ENCODE measurements at places on chromosomes 6 and 20.

DNA sequence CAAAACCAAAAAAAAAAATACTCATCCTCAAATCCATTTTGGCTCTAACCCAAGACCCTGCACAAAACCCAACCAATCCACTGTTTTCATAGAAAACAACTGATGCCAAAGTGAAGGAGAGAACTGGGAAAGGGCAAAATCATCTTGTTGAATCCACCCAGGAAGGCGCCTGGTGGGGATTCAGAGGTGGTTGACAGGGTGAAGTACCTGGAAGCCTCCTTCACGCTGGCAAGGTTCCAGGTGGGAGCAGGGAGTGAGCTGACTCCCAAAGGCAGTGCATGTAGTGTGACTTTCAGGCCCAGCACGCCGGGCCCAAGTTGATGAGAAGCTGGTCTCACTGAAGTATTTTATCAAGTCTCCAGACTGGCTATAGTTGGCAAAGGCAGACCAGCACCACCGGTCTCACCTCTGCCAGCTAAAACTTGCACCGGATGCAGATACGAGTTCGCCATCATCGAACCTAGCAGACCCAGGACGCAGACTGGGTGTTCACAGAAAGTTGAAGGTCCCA is 16.5 kb downstream of the PPP1R10 start:
- DNase-seq, result no peak

- DNase-seq, result no peak
Observed at GRCh38 chr6:110353457-110354001, 4.6 kb downstream of the METTL24 start.

- DNase-seq, result no peak
Observed at GRCh38 chr6:69581581-69581980, 215.2 kb downstream of the LMBRD1 start.

GRCh38 chr20:3613821-3614440 is 49.3 kb downstream of the GFRA4 start:
- peak; percentile 42 for DNase-seq

GRCh38 chr6:63964366-63964765 is 328.8 kb downstream of the PHF3 start:
- DNase-seq, result no peak
